ENCODE measurements at places on chromosomes 12 and 14.

DNA sequence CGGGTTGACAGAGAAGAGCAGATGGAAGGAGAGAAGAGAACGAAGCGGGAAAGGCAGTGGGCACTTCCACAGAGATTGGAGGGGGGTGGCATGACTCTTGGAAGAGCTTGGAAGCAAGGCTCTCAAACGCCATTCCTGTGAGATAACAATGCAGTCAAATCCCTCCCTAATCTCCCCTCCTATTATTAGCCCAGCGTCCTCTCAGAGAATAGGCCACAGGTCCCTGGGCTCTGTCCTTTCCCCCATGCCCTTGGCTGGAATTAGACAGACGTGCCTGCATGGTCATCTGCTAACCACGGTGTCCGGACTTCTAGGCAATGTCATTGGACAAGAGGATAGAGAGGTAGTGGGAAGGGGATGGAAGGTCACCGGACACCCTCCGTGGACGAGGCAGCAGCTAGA is 8.0 kb upstream of the MYH7 start:
- no peak for DNase-seq

GRCh38 chr12:13211859-13212664 is 15.5 kb downstream of the EMP1 start:
- peak; percentile 71 for DNase-seq

DNA sequence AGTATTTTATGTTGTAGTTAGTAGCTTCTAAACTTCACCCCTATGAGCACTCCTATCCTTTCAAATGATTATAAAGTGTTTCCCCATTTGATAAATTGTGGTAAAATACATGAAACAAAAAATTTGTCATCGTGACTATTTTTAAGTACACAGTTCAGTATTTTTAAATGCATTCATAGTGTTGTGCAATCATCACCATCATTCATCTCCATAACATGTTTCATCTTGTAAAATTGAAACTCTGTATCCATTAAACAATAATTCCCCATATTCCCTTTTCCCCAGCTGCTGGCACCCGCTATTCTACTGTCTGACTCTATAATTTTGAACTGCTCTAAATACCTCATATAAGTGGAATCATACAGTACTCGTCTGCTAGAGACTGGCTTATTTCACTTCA is 52.5 kb downstream of the ATP23 start:
- no peak for DNase-seq

DNA sequence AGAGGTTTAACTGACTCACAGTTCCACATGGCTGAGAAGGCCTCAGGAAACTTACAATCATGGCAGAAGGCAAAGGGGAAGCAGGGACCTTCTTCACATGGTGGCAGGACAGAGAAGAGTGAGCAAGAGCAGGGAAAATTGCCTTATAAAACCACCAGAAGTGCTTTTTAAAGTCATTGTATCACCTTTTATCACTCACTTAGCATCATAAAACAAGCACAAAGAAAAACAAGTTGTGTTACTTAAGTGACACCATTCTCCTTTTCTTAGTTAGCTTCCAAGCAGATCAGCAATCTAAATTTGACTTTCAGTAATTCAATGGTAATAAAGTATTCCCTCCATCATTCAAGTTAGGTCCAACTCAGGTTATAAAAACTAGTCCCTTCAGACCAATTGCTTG is 28.5 kb downstream of the OSBPL8 start:
- no peak for DNase-seq

GRCh38 chr14:99806836-99807235 is 13.6 kb downstream of the EML1 start:
- DNase-seq = no peak

- DNase-seq = no peak
Observed at GRCh38 chr12:92573104-92573503, 129.7 kb upstream of the PLEKHG7 start.

DNA sequence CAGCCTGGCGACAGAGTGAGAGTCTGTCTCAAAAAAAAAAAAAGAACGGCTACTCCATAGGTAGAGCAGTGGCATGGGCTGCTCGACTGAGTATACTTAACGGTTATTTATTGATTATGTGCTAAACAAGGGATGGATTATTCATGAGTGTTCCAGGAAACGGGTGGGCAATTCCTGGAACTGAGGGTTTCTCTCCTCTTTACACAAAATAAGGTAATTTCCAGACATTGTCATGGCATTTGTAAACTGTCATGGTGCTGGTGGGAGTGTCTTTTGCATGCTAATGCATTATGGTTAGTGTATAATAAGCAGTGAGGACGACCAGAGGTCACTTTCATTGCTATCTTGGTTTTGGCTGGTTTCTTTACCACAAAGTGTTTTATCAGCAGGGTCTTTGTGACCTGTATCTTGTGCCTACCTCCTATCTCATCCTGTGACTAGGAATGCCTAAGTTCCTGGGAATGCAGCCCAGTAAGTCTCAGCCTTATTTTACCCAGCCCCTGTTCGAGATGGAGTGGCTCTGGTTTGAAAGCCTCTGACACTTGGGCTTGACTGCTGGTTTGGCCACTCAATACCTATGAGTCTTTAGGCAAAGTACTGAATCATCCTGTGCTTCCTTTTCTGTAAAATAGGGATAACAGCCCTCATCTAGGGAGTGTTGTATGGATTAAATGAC is 3.2 kb downstream of the DGLUCY start:
- DNase-seq = no peak

GRCh38 chr14:21917699-21918436 is 244.2 kb upstream of the OR4E1 start:
- DNase-seq = no peak

DNA sequence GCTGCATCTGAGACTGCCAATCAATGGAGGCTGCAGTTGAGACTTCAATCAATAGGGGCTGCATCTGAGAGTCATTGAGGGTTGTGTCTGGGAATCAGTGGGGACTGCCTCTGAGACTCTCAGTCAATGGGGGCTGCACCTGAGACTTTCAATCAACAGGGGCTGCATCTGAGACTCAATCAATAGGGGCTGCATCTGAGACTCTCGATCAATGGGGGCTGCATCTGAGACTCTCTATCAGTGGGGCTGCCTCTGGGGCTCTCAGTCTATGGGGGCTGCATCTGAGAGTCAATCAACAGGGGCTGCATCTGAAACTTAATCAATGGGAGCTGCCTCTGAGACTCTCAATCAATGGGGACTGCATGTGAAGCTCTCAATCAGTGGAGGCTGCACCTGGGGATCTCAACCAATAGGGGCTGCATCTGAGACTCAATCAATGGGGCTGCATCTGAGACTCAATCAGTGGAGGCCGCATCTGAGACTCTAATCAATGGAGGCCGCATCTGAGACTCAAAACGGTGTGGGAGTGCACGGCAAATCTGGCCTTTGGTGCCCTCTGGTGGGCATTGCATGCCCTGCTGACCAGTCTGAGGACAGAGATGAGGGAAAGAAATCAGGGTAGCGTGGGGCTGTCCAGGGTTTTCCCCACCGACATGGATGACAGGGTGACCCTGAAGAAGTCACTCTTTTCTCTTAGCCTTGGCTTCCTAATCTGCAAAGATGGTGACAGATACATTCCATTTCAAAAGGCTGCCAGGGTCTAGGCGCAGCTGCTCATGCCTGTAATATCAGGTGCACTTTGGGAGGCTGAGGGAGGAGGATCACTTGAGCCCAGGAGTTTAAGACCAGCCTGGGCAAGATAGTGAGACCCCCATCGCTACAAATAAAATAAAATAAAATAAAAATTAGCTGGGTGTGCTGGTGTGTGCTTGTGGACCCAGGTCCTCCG is 41.3 kb upstream of the EIF5 start:
- DNase-seq = peak; percentile 63

DNA sequence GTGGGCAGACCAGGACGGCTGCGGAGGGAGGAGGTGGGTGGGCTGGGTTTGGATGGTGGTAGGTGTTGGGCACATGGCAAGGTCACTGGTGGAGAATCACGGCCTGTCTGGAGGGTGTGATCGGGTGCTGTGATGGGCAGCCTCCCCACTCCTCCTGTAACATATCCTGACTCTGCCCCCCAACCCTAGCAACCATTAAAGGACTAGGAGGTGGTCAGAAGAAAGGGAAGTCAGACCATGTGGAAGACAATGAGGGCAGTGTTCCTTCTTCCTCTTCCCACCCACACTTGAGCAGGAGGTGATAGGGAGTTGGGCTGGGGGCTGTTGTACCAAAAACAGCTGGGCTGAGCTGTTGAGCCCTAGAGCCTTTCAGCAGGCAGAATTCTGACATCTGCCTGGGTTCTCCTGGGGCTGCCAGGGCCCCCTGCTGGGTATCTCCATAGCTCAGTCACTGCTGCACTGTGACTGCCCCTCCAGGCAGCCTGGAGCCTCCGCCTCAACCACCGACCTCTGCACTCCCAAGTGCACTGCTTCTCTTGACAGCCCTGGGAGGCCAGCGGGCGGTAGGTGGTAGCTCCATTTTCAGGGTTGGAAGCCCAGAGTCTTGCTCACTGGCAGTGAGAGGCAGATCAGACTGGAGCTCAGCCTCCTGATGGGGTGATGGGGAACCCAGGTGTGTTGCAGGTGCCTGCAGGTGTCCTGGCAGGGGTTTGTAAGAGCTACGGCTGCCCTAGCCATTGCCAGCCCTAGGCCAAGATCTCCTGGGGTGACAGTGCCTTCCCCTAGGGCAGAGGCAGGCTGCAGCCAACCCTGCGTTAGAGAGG is 15.4 kb downstream of the VASH1 start:
- no peak for DNase-seq

- DNase-seq = no peak
Observed at GRCh38 chr14:76866456-76866855, 40.2 kb downstream of the LRRC74A start.

DNA sequence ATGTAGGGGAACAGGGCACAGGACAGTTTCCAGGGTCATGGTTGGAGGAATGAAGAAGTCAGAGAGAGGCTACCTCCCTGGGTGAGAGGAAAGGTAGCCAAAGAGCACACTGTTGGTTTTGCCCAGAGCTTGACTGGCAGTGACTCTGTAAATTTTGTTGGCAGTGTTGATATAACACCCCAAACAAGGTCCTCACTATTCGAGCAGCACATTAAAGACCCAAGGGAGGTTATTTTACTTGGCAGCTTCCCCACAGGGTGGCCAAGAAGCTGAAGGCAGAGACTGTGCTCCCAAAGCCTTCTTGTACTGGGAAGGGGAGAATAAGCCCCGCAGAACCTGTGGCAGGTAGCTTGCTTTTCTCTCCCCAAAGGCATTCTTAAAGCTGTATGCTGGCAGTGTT is 40.6 kb downstream of the WSCD2 start:
- DNase-seq = no peak

GRCh38 chr14:88181072-88181471 is 142.0 kb downstream of the KCNK10 start:
- no peak for DNase-seq

DNA sequence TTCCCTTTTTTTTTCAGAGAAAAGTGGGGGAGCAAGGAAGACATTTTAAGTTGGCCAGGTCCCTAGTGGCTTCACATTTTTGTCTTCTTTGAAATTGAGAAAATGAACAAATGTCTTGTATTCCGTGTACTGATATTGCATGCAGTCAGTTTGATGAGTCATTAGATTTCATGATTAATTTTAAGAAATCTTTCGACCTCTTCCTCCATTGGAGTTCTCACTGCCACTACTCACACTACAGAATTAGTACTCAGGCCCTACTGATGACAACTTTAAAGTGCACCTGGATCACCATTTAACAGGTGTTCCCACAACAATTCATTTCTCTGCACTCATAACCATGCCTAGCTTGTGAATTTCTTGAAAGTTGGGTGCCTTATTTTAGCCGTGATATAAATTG is 50.5 kb downstream of the SAMD4A start:
- no peak for DNase-seq

- DNase-seq = no peak
Observed at GRCh38 chr12:107318806-107319532, 225.6 kb upstream of the CRY1 start.

- DNase-seq = peak; percentile 59
Observed at GRCh38 chr12:119176267-119177055, 2.3 kb upstream of the HSPB8 start.

- DNase-seq = no peak
Observed at GRCh38 chr14:102951799-102952198, 29.3 kb downstream of the AMN start.

GRCh38 chr12:71756054-71756690 is 1.5 kb downstream of the RAB21 start:
- no peak for DNase-seq

- DNase-seq = no peak
Observed at GRCh38 chr12:44960856-44961255, 84.7 kb upstream of the NELL2 start.

DNA sequence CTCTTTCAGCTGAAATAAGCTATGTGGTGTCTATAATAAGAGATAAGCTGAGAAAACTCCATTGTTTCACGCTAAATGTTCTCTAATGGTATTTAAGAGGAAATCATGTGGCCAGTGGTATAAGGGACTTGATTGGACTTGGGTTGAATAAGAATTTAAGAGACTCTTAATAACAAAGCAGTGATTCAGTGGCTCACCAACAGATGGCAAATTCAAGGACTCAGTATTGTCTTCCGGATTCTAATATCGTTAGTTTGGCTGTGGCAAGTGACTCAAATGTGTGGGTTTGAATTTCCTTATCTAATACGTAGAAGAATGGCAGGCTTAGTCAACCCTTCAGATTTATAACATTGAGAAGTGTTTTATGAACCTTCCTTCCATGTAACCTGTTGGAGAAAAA is 49.1 kb upstream of the KCNH3 start:
- no peak for DNase-seq

DNA sequence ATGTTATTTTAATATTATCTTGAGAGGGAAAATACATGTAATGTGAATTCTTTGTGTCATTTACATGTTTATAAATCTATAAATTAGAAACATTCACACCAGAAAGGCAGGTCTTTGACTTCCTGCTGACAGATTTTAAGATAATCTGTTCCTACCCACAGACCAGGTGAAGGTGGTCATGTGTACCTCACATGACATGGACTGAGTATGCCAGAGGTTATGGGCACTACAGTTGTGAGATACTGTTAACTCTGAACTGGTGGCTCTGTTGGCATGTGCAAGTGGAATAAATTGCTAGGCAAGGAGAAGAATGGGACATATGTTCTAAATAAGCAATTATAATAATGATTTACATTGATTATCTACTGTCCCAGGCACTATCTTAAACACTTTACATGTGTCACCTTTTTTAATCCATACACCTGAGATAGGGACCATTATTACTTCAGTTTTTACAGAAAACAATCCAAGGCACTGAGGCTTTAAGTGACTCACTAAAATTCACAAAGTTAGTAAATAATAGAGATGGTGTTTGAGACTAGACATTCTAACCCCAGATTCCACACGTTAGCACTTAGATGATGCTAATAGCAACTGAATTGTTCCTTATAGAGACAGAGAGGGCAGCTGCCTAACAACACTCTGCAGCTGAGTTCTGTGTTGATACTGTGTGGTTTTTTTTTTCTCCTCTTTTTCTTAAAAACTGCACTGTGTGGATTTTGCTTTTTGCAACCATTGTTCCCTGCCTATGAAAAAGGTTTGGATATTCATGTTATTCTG is 23.8 kb downstream of the SLC16A7 start:
- no peak for DNase-seq

DNA sequence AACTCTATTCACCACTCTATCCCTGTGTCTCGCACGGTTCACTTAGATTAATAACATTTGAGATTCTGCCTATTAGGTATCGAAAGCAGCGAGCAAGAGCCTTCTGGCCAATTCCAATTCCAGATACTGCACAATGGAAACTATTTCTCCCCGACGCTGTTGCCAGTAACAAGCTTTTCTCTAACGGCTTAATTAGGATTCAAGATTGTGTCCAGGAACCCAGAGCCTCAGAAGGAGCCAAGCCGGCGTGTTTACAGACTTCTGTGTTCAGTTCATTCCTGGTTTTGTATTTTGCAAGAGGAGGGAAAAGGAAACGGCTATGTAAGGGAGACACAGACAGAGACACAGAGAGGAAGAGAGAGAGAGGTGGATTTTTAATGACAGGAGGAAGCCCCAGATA is 185.6 kb downstream of the DICER1 start:
- DNase-seq = no peak

GRCh38 chr14:75771595-75771994 is 110.5 kb downstream of the TTLL5 start:
- no peak for DNase-seq
